D721Med (cell line): ENCODE measurements at places on chromosomes 12 and 14.

DNA sequence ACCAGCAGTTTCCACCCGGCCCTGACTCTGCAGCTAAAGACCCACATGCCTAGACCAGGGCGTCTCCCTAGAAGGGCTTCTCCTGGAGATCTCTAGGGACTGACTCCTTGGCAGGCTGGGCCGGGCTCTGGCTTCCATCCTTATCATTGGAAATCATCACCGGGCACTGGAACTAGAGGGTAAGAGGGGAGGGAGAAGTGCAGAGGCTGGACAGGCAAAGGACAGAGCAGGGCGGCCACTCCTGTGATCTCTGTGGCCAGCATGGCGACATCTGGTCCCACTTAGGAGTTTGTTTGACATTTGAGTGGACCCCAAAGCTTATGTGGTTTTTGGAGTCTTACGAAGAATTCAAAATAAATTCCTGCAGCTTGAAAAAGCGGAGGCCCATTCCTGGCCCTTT is 7.1 kb downstream of the LTBP2 start:
- DNase-seq, result no peak

GRCh38 chr12:13976880-13977279 is 4.5 kb downstream of the GRIN2B start:
- no peak for DNase-seq

- no peak for DNase-seq
Measured at GRCh38 chr14:44960146-44960545, 1.6 kb downstream of the KLHL28 start.

GRCh38 chr12:9367201-9367600 is 159.0 kb upstream of the PZP start:
- DNase-seq, result no peak

- no peak for DNase-seq
Measured at GRCh38 chr14:69263364-69263763, 3.4 kb downstream of the GALNT16 start.

DNA sequence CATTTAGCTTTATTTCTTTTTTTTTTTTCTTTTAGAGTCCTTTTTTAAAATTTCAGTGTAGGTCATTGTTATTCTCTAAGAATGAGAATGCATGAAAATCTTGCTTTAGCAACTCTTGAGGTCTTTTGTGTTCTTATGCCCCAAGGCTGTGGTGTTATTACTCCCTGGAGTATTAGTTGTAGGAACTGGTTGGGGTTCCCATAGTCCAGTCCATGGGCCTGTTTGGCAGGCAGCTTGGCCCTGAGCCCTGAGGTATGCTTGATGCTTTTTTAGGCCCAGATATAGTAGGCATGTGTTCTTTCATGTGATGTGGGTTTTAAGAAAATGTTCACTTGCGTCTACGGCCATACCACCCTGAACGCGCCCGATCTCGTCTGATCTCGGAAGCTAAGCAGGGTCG is 1.6 kb downstream of the FAM234B start:
- no peak for DNase-seq

- no peak for DNase-seq
Measured at GRCh38 chr12:5716976-5717375, 228.1 kb downstream of the ANO2 start.

- no peak for DNase-seq
Measured at GRCh38 chr14:50312734-50313054, 570 bp downstream of the DMAC2L start.

DNA sequence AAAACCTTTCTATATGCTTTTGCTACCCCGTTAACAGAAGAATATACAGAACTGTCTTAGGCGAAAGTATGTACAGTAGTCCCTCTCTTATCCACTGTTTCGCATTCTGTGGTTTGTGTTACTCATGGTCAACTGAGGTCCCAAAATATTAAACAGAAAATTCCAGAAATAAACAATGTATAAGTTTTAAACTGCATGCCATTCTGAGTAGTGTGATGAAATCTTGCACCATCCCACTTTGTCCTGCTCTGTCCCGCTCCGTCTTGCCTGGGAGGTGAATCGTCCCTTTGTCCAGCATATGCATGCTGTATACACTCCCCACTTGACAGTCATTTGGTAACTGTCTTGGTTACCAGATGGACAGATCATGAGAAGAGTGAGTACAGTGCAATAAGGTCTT is 70.1 kb upstream of the STRN3 start:
- DNase-seq, result no peak

- DNase-seq, result no peak
Measured at GRCh38 chr14:74836251-74836960, 39.5 kb downstream of the PROX2 start.

GRCh38 chr14:46661728-46662127 is 10.1 kb upstream of the RPL10L start:
- DNase-seq, result no peak

GRCh38 chr12:95882080-95882479 is 23.3 kb downstream of the SNRPF start:
- no peak for DNase-seq

GRCh38 chr12:89878950-89879349 is 170.3 kb upstream of the ATP2B1 start:
- no peak for DNase-seq

DNA sequence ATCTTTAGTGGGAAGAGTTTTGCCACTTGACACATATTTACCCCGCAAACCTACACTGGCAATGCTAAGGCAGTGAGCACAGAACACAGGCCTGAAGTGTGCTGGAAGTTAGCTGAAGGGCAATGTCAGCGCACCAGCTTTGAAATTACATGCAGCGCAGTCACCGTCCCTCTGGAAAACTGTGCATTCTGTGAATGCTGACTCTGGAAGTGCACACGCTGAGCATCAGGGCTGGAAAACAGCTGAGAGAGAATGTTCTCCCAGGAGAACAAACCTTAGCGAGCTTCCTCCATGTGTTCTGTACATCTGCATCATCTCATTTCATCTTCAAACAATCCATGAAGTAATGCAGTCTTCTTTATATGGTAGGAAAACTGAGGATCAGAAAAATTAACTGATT is 448.2 kb downstream of the NRXN3 start:
- no peak for DNase-seq

DNA sequence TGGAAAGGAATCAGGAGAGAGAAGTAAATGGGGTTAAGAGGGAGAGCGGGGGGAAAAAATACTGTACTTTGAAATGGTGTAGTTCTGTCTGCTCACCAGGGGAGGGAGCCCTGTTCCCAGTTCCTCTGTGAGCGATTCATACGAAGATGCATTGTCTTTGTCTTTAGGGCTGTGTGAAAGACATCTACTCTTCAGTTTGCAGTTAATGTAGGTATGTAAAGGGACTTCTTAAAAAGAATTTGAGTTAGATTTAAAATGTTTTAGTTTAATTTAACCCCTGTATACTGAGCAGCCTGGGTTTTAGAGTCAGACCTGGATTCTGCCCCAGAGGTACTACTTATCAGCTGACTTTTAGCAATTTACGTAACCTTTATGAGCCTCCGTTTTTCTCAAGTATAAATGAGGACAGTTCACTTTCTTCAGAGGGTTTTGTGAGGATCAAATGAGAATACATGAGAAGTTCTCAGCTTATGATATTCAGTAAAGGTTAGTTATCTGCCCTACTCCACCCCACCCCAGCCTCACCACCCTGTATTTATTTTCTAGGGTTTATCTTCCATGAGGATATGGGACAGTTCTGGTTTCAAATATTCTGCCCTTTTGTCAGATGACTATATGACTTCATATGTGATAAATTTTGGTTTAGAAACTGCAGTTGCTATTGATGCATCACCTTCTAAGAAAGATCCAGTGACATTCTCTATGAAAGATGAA is 82.5 kb upstream of the EVL start:
- no peak for DNase-seq

- DNase-seq, result no peak
Measured at GRCh38 chr12:104133866-104134265, 4.1 kb downstream of the NFYB start.

DNA sequence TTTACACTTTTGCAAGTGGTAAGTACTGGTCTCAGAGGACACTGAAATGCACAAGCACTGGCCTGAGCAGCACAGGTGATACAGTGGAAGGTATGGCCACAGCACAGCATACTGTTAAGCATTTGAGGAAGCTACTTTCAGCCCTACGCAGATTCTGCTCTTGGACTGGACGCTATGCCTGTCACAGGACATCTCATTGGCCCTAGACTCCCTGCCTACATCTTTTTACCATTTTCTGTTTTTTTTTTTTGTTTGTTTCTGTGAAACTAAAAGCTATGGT is 144.2 kb upstream of the ABCD2 start:
- no peak for DNase-seq

GRCh38 chr12:9756170-9756569 is 4.5 kb downstream of the CD69 start:
- DNase-seq, result no peak

DNA sequence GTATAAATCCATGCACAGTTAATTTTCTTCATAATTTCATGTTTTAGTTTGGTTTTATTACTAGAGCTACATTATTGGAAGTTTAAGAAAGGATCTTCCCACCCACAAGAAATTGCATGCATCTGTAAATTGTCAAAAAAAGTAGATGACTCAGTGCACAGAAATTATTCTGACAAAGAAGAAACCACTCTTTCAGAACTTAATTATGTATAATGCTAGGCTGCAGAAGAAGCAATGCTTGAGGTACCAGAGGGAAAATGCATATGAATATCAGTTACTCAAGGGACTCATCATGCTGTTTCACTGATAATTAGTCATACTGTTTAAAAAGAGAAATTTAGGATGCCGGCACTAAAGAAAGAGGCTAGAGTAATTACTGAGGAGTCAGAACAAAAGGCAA is 147.0 kb downstream of the SLC16A7 start:
- no peak for DNase-seq

GRCh38 chr14:87260460-87260859 is 732.5 kb downstream of the GALC start:
- no peak for DNase-seq

- DNase-seq, result no peak
Measured at GRCh38 chr12:40618636-40619035, 73.6 kb upstream of the CNTN1 start.

- peak; percentile 92 for DNase-seq
Measured at GRCh38 chr14:104723651-104724406, at the start of gene ADSS1. ADSS1 (plus strand) TSS chr14:104724229; CDS start chr14:104724271, 42 bp downstream.

DNA sequence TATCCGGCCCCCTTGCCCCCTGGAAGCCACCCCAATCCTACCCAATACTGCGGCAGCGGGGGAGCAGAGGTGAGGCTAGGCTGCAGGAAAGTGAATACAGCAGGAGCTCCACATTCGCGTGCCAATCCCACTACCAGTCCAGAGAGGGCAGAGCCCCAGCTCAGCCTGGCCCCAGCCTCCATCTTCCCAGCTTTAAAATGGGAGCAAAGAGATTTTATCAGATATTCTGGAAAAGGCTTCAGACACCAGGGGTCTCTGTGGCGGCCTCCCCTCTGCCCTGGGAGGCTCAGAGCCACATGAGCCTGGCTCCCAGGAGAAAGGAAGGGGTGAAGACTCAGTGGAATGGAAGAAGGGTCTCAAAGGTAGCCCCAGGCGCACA is 72.7 kb downstream of the NCOR2 start:
- no peak for DNase-seq

DNA sequence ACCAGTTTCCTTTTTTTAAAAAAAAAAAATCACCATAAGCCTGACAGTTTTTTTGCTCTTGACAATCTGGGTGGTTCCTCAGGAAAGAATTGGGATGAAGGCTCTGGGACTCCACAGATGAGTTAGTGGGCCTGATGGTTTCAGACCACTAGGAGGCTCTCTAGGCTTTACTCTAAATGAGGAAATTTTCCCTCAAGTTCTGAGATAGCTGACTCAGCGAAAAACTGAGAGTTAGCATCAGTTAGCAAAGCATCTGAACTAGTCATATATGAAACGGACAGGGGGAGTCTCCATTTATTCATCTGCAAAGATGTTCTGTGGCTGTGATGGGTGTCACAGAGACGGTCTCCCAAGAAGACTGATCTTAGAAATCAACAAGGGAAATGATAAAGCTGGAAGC is 314.3 kb upstream of the OR4E1 start:
- no peak for DNase-seq

DNA sequence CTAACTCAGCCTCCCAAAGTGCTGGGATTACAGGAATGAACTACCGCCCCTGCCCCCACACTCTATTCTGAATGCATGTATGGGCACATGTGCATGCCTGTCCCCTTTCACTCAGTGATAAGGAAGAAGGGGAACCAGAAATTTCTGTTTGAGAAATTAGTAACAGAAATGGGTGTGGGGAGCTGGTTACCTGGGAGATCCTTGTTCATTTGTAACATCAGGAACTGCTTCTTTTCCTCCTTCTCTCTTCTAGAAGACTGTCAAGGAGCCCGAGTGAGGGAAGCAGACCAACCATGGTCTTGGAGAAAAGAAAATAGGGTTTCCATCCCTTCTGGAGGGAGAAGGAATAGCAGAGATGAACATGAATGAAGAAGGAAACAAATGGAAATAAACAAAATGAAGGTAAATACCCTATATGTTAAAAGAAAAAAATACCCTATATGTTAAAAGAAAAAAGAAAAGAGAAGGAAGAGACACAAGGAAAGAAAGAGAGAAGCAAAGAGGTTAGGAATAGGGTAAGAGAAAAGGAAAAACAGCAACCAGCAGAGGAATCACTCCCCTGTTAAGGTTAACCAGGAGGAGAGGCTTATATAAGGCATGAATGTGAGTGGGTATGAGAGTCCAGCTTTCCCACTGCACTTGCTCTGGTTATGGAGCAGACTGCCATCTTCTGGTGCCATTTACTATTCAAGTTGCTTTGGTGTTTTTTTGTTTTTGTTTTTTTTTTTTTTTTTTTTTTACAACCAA is 3.3 kb downstream of the PPP1R3E start:
- no peak for DNase-seq

- no peak for DNase-seq
Measured at GRCh38 chr12:108966378-108967151, 54.3 kb downstream of the SVOP start.

- no peak for DNase-seq
Measured at GRCh38 chr12:123037791-123038190, 57.3 kb downstream of the ARL6IP4 start.

DNA sequence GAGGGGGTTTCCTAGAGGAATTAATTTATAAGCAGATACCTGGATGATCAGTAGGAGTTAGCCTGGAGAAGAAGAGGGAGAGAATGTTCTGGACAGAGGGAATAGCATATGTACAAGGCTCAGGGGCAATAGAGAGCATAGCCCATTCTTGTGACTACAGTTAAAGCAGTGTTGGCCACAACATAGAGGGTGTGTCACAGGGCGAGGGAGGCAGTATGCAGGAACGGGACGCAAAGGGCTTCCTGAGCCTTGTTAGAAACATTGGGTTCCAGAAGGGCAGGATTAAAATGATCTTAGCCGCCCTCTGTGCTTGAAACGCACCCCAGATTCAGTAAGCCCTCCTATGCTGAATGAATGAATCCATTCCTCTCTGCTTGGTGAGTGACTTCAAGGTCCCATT is 142.2 kb upstream of the PWP1 start:
- DNase-seq, result no peak
